ENCODE measurements at places on chromosomes 7 and 10. TPM values are rescaled to one million over a fixed set of nuclear protein-coding genes. Genes with fewer than 3 reads are reported as not detected.
A peak's percentile ranks its signal among the peaks of the same experiment; 100 is the strongest.

- no peak overlapping the region for H3K4me3 ChIP-seq
- no peaks in the 10 kb centered on the region for H3K27me3 ChIP-seq
- H3K27ac ChIP-seq, result no peak overlapping the region
- peaks cover 4% of the 10 kb centered on the region for H3K4me1 ChIP-seq
- no peaks in the 10 kb centered on the region for H3K36me3 ChIP-seq
These were observed 104.8 kb upstream of the SHH start for GRCh38 chr7:155916926-155917655.

DNA sequence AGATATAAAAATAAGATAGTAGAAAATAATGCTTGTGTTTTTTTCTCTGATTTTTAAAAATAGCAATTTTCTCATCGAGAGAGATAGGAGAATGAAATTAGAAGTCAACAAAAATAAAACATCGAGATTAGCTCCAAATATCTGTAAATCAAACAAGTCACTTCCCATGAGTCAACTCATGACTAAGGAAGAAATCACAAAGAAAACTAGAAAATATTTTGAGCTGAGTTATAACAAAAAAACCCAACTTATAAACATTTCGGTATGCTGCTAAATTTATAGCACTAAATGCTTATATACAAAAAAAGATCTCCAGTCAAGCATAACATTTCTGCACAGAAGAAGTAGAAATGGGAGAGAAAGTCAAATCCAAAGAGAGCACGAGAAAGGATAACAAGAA is 140.1 kb downstream of the ITGA8 start:
- no peak overlapping the region for H3K4me3 ChIP-seq
- H3K27me3 ChIP-seq, result no peaks in the 10 kb centered on the region
- H3K36me3 ChIP-seq, result no peaks in the 10 kb centered on the region
- no peak overlapping the region for H3K27ac ChIP-seq
- no peak for DNase-seq

- H3K27me3 ChIP-seq, result no peaks in the 10 kb centered on the region
- H3K36me3 ChIP-seq, result no peaks in the 10 kb centered on the region
- no peaks in the 10 kb centered on the region for H3K4me1 ChIP-seq
- H3K27ac ChIP-seq, result no peak overlapping the region
- no peak overlapping the region for H3K4me3 ChIP-seq
These were observed 892.6 kb downstream of the XPNPEP1 start for GRCh38 chr10:109030581-109031210.

- no peaks in the 10 kb centered on the region for H3K36me3 ChIP-seq
- no peak overlapping the region for H3K4me3 ChIP-seq
- no peak overlapping the region for H3K27ac ChIP-seq
- no peak for DNase-seq
- H3K4me1 ChIP-seq, result peaks cover 8% of the 10 kb centered on the region
- no peaks in the 10 kb centered on the region for H3K27me3 ChIP-seq
These were observed 22.2 kb downstream of the ARHGAP21 start for GRCh38 chr10:24701447-24701846.

DNA sequence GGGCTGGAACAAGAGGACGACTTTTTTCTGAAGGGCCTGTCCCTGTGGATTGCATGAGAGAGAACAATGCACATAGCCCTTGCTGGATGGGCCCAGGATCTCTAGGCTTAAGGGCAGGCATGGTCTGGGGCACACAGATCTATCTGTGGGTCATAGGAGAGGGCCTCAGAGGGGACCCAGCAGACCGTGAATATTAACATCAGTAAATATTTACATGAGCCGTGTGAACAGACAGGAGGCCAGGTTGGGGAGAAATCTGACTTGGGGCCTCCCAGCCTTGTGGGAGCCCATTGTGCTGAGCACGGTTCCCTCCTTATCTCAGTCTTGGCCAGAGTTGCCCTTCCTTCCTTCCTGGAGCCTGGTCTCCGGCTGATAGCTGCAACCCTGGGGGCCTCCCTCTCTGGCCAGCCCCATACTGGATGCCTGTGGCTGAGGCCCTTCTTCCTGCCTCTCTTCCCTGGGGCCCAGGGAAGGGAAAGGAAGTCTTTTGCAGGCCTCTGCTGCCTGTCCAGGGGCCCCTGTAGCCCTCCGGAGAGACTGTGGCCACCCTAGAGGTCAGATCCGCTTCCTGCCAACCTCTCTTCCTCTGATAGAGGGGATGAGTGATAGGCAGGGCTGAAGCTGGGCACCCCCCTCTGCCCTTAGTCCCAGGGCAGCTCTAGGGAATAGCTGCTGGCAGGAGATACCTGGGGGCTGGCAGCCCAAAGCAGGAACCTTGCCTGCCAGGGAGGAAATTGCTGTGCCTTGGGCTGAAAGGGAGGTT is 44.5 kb upstream of the TRIM8 start:
- H3K27ac ChIP-seq, result peak overlapping the region; percentile 56
- no peaks in the 10 kb centered on the region for H3K36me3 ChIP-seq
- H3K4me3 ChIP-seq, result no peak overlapping the region
- H3K27me3 ChIP-seq, result no peaks in the 10 kb centered on the region
- no peak for DNase-seq
- H3K4me1 ChIP-seq, result peaks cover 38% of the 10 kb centered on the region

DNA sequence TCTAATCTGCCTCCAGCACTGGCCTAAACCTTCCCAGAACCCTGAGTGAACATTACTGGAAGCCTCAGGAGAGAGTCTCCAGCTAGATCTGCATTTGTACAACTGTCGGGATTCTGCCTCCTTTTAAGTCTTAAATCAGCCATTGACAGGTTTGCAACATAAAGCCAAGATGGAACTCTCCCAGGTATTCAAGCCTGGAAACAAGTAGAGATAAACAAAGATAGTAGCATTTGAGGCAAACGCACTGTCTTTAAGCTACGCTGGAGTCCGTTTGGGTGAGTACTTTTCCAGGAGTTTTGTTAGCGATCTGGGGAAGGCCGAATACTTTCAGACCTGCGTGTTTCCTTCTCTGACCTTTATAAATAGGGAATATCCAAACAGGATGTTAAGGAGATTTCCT is 317.2 kb upstream of the FZD8 start:
- H3K36me3 ChIP-seq, result no peaks in the 10 kb centered on the region
- H3K27ac ChIP-seq, result no peak overlapping the region
- no peaks in the 10 kb centered on the region for H3K27me3 ChIP-seq
- H3K4me3 ChIP-seq, result no peak overlapping the region
- no peak for DNase-seq
- no peaks in the 10 kb centered on the region for H3K4me1 ChIP-seq

GRCh38 chr7:41880107-41880506 is 177.2 kb upstream of the INHBA start:
- H3K27me3 ChIP-seq, result no peaks in the 10 kb centered on the region
- no peak overlapping the region for H3K27ac ChIP-seq
- no peaks in the 10 kb centered on the region for H3K36me3 ChIP-seq
- H3K4me3 ChIP-seq, result no peak overlapping the region
- no peak for DNase-seq

ACTA2 gene
- 398 TPM for total RNA-seq

PODXL gene
- 19.4 TPM for total RNA-seq

CFTR gene
- total RNA-seq, result 5.1 TPM

NUTM2B gene
- total RNA-seq, result 11.0 TPM

DNA sequence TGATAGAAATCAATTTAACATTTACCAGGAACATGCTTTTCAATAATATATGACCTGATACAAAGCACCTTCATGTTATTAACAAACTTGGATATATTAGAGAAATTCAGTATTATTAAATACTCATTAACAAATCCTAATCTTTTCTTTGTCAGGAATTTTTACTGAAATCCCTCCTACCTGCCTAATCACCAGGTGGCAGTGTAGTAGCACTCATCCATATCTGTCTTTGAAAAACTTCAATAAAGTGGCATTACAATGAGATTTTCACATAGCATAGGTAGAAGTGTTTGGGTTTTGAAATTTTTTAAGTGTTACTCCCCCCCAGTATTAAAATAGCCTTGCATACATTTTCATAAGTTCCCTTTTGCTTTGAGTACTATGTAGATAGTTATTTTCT is 1246.6 kb upstream of the LRRN3 start:
- H3K27me3 ChIP-seq, result no peaks in the 10 kb centered on the region
- H3K36me3 ChIP-seq, result no peaks in the 10 kb centered on the region
- peak; percentile 31 for DNase-seq
- no peak overlapping the region for H3K27ac ChIP-seq
- H3K4me1 ChIP-seq, result no peaks in the 10 kb centered on the region

- H3K4me1 ChIP-seq, result peaks cover 6% of the 10 kb centered on the region
- H3K27me3 ChIP-seq, result no peaks in the 10 kb centered on the region
- no peaks in the 10 kb centered on the region for H3K36me3 ChIP-seq
- peak overlapping the region; percentile 98 for H3K27ac ChIP-seq
- peak overlapping the region; percentile 98 for H3K4me3 ChIP-seq
- peak; percentile 73 for DNase-seq
These were observed 1.2 kb downstream of the MARCHF5 start for GRCh38 chr10:92291921-92292845.

DNA sequence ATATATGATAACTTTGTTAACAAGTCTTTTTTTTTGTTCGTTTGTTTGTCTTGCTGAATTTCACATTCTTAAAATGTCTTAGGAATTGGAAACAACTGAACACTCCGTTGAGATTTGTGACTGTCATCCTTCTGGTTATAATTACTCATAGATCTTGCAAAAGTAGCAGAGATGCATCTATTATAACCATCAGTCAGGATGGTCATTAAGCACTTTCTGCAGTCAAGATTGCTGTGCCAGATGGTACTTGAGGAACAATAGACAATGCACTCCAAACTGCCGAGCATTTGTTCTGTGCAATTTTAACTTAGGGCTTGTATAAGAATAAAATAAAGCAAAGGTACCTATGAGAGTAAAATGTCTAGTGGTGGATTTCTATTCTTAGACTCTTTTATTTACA is 710.1 kb upstream of the KCND2 start:
- DNase-seq, result no peak
- no peak overlapping the region for H3K27ac ChIP-seq
- H3K36me3 ChIP-seq, result no peaks in the 10 kb centered on the region
- H3K4me1 ChIP-seq, result no peaks in the 10 kb centered on the region
- H3K27me3 ChIP-seq, result no peaks in the 10 kb centered on the region
- H3K4me3 ChIP-seq, result no peak overlapping the region

DNA sequence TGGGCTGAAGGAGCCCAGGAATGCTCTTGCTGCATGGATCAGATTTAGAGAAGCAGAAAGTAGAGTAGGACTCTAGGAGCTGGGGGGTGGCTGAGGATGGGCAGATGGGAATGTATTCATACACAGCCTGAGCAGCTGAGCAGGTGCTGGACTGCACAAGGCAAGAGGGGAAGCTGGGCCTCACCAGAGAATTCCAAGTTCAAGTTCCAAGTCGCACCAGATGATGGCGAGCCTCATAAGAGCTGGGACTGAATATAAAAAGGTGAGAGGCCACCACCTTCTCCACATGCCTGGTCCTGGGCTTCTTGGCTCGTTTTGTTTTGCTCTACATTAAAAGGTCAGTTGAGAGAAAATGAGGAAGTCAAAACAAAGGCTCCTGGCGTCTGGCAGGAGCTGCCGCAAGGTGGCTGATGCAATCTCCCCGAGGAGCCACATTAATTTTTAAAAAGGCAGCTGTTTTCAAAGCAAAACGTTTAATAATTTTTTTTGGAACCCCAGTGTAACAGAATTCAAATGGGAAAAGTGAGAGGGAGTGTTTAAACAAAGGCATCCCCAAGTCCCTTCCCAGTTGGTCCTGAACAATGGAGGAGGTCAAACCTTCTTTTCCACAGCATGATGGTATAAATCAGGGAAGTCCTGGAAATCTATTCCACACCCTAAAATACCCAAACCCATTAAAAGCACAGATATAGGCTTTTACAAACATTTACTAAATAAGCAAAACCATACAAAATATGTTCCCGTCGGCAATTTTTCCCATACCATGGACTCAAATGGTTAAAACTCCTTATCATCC is 9.5 kb downstream of the CYREN start:
- no peak for DNase-seq
- no peak overlapping the region for H3K4me3 ChIP-seq
- peaks cover 4% of the 10 kb centered on the region for H3K4me1 ChIP-seq
- H3K27me3 ChIP-seq, result no peaks in the 10 kb centered on the region
- H3K36me3 ChIP-seq, result no peaks in the 10 kb centered on the region

DNA sequence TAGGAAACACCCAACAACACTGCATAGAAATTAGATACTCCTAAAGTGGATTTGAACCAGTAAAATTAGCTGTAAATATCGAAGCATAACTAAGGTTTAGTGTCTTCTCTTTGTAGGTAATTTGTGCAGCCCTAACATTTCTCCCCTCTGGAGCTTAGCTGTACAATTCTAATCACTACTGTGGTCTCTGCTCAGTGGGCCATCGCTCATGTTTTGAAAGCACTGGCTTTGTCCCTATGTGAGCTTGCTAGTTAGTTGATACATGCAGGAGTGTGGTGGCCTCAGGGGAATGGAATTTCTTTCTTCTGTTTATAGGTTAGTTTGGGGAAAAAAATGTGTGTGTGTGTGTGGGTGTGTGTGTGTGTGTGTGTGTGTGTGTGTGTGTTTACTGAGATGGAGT is 373.1 kb downstream of the DPP6 start:
- H3K27ac ChIP-seq, result no peak overlapping the region
- no peaks in the 10 kb centered on the region for H3K27me3 ChIP-seq
- H3K4me3 ChIP-seq, result no peak overlapping the region
- no peaks in the 10 kb centered on the region for H3K36me3 ChIP-seq

DNA sequence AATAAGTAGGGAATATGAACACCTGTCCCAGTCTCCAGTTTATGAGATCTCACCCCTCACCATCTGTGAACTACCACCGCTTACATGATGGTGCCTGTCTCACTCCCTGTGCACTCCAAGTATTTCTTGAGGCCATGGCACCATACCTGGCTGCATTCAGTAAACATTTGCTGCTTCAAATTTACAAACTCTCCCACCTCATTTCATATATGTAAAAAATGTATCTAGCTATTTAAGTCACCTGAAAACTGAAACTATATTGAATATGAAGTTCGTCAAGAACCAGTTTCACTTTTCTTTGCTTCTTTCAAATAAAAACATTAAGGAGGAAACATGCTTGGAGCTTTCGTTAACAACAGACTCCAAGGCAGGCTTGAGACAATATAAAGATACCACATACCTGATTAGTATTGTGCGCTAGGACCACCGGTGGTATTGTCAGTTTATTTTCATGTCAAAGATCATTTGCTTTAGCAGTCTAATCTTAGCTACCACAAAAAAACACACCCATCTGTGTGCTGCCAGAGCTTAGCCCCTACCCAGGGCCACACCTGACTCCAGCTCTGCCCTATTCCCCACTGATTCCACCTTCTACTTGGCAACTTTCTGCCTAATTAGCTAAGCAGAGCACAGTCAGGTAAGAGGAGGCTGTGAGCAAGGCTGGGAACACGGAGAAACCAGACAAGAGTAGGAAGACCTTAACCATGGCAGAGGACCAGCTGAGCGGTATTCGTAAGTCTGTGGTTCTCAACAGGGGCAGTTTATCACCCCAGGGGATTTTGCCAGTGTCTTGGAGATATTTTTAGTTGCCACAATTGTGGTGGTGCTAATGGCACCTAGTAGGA is 92.0 kb downstream of the ZFAND4 start:
- H3K4me3 ChIP-seq, result no peak overlapping the region
- no peaks in the 10 kb centered on the region for H3K36me3 ChIP-seq
- H3K4me1 ChIP-seq, result peaks cover 12% of the 10 kb centered on the region

FGL2 gene
- total RNA-seq, result 2.0 TPM

GRCh38 chr7:137574812-137575211 is 231.3 kb upstream of the PTN start:
- H3K27me3 ChIP-seq, result no peaks in the 10 kb centered on the region
- H3K36me3 ChIP-seq, result no peaks in the 10 kb centered on the region
- no peaks in the 10 kb centered on the region for H3K4me1 ChIP-seq
- H3K27ac ChIP-seq, result no peak overlapping the region
- DNase-seq, result no peak

FXYD4 gene
- total RNA-seq, result 1.5 TPM
